ENCODE measurements at places on chromosomes 12 and 14. TPM values are rescaled to one million over a fixed set of nuclear protein-coding genes. Genes with fewer than 3 reads are reported as not detected.

Gene NKX2-8
- polyA plus RNA-seq: not detected

Gene C3AR1
- 5.4 TPM for polyA plus RNA-seq

Gene VRTN
- polyA plus RNA-seq: 0.21 TPM

Gene SLCO1B1
- polyA plus RNA-seq: not detected

Gene DIO2
- 2.2 TPM for polyA plus RNA-seq

DNA sequence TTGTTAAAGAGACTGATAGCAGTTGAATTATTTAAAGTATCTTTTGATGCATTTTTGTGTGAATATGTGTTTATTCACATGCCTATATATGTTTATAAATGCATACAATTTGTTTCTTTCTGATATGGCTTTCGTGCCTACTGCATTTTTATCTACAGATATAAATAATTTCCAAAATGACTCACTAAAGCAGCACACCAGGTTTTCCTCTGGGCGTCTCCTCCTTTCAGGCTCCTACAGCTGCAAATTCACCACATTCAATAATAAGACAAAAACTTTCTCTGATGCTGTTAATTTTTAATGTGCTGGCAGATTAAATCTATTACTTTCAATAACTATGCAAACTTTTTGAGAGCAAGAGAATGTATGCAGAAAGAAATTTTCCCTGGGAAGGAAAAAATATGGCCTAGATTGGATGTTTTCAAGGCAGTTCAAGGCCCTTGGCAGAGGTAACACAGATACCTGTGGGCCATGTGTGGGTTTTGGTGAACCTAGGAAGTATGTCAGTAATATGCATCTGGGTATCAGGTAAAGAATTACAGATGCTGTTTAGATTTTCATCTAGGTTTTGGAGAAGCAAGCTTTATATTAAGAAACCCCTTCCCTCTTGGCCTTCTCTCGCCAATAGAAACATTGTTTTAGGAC lies 381.8 kb downstream of the EGLN3 start:
- DNase-seq: no peak

- DNase-seq: no peak
Measured at GRCh38 chr12:2627835-2628191, 167.0 kb upstream of the FKBP4 start.

- peak; percentile 78 for DNase-seq
Measured at GRCh38 chr14:22837114-22837749, 847 bp downstream of the MMP14 start.

DNA sequence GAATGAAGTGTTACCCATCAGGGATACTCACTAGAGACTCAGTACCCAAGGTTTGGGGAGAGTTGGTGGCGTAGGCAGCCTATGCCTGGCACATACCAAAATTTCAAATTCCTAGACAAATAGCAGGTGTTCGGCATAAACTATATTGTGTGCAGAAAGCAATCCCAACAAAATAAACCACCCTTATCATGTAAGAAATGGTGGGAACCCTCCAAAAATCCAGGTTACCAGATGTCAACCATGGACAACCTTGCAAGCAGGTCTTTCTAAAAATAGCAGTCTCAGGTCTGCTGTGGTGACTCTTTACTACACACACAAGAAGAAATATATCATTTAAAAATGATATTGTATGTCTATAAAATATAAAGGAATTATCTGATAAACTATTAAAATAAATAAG lies 17.7 kb upstream of the PTGER2 start:
- DNase-seq: no peak
